ENCODE measurements at places on chromosomes 1 and 21.

GRCh38 chr1:150535511-150536287 lies 13.5 kb upstream of the ADAMTSL4 start:
- DNase-seq, result no peak

GRCh38 chr21:39121600-39122355 lies 61.5 kb downstream of the PSMG1 start:
- DNase-seq, result no peak

GRCh38 chr1:161172776-161173376 lies 4.4 kb downstream of the B4GALT3 start:
- DNase-seq, result no peak

GRCh38 chr1:118077331-118078045 lies 107.5 kb downstream of the SPAG17 start:
- DNase-seq, result no peak

DNA sequence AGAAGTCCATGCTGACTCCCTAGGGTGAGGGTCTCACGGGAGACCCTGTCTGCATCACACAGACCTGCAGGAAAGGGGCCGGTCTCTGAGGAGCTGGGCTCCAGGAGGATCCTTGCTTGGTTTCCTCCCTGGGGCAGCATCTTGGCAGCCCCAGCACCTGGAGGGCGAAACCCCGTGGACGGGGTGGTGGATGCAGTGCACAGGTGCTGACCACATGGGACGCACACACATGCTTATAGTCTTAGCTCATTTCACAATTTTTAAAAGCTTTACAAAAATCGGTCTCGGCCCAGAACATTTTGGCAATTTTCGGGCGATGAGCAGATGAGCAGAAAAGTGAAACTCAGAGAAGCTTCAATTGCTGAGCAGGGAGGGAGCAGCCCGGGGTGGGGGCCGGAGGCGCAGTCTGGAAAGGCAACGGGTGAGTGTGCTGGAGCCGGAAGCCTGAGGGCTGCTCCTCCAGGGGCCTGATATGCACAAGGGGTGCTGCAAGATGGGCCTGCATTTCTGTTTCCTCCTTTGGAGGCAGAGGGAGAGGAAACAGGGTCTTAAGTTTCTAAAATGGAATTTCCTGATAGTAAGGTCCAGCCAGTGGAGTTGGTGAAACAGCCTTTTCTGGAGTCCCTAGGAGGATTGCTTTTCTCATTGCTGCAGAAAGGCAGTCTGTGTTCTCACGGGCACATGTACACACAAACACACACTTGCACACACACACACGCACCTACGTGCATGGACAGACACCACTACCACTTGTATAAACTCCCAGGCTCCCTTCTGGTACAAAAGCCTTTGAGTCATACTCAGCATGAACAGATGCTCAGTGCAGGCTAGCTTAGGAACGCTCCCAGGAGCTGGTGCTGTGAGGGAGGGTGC lies 60.6 kb downstream of the SCCPDH start:
- DNase-seq, result no peak

DNA sequence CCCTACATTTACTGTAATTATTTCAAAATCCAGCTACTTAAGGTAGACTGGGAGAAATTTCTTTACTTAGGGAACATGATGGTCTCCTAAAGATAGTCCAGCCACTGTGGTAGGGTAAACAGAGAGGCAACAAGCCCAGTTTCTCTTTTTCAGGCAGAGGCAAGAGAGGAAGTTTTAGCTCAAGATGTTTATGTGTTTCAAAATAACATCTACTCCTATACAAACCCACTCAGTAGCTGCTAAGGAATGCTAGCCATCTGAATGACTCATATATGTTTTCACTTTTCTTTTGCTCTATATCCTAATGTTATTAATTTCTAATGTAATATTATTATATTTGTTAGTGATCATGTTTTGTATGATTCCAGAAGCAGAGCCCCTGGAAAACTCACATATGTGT lies 856.6 kb downstream of the PLA2G4A start:
- no peak for DNase-seq

DNA sequence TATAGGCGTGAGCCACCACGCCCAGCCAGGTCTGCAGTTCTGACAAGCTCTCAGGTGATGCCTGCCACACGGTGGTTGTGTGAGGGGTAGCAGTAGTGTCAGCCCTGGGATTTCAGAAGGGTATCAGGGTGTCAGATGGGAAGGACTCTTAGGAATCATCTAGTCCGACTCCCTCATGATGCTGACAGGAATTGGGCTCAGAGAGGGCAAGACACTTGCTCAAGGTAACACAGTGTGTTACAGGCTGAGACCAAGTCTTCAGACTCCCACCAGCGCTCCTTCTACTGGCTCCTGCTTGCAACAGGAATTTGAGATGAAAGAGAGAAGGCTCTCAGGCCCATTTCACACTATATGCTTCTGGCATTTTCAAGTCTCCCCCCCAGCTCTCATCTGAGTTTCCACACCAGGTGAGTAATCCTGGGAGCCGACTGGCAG lies 6.9 kb downstream of the HTR1D start:
- DNase-seq, result no peak

All from activated CD8-positive, alpha-beta memory T cell treated with anti-CD3 and anti-CD28 coated beads for 48 hours (primary cell).